ENCODE measurements at places on chromosomes 11 and 22. TPM values are rescaled to one million over a fixed set of nuclear protein-coding genes. Genes with fewer than 3 reads are reported as not detected.
A peak's percentile ranks its signal among the peaks of the same experiment; 100 is the strongest.

- DNase-seq: peak; percentile 82
Observed at GRCh38 chr22:50444663-50445062, 30.2 kb downstream of the SBF1 start.

DNA sequence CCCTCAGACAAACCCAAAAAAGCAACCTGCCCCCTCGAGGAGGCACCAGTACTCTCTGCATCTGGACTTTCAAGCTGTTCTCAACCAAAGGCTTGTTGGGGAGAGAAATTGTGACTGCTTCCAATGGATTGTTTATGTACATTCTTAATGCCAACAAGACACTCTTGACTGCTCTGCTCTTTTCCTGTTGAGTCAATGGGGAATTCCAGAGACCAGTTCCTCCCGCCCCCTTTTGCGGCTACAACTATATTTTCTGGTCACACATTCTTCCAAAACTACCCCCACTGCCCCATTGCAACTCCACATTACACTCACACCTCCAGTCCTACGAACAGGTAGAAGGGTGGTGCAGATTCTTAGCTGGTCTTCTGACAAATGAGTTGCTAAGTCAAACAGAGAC lies 187.0 kb downstream of the DSCAML1 start:
- no peak for DNase-seq

- no peak for DNase-seq
Observed at GRCh38 chr22:36328635-36329253, 59.0 kb downstream of the MYH9 start.

GRCh38 chr11:118175993-118176777 lies at the start of gene SCN2B:
SCN2B (minus strand) TSS chr11:118176639; CDS start chr11:118176431, 208 bp downstream.
- DNase-seq: no peak

DNA sequence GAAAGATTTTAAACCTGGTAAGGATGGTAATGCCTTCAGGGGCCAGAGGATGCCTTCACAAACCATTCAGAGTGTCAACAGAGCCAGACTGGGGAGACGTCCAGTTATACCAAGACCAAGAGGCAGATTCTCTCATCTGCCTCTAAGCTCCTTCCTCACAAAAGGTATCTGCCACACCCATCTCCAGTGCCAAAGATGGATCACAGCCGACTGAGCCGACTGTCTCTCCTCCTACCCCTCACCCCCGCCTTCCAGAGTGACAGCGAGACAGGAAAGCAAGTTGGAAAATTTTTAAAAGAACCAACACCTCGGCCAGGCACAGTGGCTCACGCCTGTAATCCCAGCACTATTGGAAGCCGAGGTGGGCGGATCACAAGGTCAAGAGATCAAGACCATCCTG lies 79.1 kb upstream of the AKIP1 start:
- no peak for DNase-seq

DNA sequence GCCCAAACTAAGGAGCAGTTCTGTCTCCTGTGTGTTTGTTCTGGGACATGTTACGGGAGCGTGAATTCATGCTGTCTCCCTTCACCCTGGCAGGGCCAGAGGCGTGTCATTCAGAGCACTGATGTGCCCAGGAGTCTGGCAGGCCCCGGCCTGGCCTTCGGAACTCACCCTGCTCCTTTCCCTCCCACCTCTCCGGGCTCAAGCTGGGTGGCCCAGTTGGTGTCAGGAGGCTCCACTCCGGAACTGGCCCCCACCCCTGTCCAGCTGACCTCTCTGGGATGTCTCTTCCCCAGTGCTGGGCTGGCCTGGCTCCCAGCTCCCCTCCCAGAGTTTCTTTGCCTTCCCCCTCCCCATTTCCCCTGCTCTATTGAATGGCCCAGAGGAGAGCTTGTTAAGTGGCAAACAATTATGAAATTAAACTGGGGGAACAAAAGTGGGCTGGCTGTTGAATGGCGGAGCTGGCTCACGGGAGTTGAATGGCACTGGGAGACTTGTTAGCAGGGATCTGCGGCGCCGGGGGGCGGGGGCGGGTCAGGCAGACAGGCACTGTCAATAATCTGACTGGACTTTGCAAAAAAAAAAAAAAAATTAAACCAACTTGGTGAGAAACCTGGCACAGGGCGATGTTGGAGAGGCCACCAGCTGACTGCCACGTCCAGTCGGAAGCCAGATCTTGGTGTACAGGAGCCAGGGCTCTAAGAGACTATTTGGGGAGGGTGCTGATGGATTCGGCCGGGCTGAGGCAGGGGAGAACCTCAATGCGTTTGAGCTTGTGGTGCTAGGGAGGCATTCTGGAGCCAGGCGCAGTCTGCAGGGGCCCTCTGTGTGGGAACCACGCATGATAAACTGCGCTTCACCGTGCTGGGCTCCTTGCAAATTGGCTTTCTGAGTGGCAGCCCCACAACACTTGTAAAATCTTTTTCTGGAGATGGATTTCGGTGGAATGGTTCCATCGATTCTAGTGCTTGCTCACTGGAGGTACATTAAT lies 1.3 kb downstream of the MPPED1 start:
- DNase-seq: no peak

DNA sequence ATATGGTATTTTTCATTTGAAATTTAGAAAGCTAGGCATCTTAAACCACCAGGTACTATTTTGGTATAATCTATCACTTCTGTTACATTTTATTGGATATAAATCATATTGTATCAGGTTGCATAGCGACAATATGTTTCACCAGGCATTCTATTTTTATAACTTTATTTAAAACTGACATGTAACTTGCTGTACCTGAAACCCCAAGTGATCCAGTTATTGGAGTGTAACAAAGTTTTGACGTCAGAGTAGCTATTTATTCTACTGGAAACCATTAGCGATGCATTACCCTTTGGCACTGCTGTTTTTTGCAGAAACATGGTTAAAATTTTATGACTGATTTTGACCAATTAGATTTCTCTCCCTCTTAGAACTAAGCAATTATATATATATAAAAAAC lies 160.7 kb downstream of the METTL15 start:
- no peak for DNase-seq

DNA sequence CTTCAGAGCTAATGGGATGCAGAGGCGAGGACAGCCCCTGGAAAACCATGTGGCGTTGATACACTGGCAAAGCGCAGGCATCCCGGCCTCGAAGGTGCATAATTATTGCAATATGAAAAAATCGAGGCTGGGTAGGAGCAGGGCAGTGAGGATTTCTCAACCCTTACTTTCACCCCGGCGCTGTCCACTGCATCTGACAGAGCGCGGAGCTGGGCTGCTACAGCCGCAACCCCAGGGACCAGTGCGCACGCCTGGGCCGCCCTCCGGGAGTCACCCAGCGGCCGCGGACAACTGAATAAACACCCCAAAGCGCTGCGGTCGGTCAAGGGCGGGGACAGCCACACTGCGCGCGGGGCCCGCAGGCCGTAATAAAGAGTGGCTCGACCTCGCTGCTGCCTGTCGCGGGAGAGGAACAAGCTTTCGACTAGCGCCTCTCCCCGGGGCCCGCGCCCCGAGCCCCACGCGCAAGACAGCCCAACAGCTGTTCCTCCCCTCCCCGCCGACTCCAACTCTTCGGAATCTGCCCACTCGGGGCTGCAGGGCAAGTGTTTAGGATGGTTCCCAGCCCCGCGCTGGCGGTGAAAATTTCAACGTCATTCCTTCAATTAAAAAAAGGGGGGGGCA lies 3.6 kb upstream of the WT1 start:
- DNase-seq: no peak

- no peak for DNase-seq
Observed at GRCh38 chr22:36016684-36017083, 11.9 kb downstream of the RBFOX2 start.

DNA sequence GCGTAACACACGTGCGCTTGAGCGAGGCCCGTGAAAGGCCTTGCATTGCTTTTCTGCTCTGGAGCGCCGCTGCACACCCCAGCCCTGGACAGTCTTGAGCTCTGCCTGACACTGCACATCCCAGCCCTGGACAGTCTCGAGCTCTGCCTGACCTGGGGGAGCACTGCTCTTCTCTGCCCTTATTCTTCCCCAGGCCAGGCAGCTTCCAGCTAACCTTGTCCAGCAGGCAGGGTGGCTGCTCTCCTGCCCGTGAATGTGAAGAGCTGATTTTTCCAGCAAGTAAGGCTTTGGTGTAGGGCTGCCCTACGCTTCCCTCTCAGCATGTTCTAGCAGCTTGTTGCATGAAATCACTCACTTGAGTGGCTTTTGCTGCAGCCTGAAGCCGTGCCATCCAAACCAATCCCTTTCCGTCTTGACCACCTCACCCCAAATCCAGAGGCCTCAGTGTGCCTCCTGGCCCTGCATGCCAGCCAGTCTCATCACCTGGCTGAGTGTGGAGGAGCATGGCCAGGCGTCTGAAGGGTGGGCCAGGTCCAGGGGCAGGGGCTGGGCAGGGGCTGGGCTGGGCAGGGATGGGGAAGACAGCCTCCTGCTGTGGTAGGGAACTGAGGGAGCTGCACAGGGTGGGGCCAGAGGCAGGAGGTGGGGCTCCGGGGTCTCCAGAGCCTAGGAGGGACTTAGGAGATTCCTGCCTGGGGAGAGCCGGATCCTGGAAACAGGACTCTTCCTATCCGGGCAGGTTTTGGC lies 89.5 kb upstream of the B3GAT1 start:
- no peak for DNase-seq

DNA sequence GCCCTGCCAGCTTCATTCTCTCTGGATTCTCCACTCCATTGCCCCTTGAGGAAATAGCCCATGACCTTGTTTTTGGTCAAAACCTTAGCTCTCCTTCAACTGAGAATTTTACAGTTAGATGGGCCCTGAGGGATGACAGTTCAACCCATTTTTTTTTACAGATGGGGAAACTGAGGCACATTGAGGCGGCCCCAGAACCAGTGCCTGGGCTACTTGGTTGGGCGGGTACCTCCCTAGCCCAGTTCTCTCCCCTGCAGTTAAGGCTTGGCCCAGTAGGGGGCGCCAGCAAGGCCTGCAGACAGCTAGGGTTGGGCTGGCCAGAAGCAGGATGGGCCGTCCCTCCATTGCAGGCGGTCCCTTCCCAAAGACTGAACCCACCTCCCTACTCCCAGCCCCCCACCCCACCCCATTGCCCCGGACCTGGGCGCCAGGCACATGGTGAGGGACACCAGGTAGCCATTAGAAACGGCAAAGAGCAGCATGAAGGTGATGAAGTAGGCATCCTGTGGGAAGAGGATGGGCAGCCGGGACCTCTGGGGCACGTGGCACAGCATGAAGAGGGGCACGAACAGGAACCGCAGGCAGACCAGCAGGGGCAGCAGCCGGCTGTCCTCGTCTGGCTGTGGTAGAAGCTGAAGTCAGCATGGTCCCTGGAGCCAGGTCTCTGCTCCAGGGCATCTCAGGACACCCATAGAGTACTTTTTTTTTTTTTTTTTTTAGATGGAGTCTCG lies 7.6 kb downstream of the SLC29A2 start:
- no peak for DNase-seq

DNA sequence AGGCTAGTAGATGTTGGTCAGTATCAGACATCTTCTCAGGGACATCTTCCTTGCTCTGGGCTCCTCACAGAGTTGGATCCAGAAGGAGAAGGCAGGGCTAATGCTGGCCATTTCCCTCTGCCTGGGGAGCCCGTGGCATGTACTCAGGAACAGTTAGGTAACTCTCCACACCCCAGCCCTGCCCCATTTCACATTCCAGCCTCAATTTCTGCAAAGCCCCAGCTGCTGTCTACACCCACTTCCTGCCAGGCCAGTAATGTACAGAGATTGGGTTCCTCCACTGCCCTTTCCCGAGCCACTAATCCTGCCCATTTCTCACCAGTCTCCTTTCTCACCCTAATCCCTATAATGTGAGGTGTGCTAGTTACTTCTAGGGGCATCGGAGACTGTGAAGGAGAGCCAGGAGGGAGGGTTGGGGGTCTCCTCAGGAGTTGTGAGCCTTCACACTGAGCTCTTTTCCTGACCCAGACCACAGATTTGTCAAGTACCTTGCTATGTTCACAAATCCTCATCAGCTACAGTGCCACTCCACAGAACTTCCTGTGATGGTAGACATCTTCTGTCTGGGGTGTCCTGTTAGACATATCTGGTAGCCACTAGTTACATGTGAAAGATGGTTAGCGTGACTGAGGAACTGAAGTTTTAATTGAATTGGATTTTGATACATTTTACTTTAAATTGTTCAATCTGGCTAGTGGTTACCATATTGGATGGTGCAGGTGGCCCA lies 1.3 kb upstream of the SEC14L3 start:
- DNase-seq: no peak

DNA sequence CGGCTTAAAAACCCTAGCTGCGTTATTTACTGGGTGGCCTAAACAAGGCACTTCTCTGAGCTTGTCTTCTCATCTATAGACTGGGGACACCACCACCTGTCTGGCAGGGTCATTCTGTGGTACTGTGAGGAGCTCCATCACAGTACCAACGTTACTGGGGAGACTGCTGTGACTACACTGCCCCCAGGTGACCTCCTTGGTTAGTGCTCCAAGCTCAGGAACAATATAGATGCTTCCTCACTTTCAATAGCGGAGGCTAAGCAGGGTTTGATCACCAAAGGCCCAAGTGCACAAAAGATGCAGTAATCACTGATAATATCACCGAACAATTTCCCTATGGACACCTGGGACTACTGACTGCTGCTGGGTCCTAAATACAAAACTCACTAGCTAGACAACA lies 18.8 kb downstream of the PRPF19 start:
- no peak for DNase-seq

GRCh38 chr22:27803841-27804415 lies 2.4 kb upstream of the MN1 start:
- no peak for DNase-seq

DNA sequence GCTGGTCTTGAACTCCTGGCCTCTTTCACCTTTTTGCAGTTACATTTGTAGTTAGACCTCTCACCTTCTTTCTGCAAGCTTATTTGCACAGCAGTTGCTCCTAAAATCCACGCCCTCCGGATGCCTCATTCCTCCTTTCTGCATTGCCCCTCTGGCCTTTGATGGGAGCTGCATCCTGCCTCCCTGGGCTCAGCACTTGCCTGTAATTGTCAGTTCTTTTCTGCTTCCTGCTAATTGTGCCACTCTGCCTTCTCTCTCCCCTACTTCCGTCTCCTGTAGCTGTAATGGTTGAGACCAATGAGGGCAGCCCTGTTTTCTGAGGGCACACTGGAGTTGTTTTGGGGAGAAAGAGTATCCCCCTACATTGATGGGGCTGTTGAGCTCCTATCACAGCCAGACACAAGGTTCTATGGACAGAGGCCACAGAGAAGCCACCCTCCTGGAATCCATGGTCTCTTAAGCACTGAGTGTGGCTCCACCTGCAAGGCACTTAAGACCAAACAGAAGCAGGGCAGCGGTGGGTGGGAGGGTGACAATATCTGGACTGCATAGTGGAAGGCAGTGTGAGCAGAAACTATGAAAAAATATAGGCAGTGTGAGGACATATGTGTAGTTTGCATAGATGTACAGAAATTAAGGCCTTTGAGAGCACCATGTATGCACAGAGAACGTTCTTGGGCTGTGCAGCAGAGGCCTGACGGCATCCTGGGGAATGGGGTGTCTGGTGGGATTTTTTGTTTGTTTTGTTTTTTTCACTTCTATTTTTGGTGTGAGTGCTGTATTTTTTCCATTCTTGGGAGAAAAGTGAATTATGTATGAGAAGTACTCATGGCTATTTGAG lies 30.5 kb downstream of the YDJC start:
- DNase-seq: no peak

GRCh38 chr11:116366980-116367645 lies 405.7 kb downstream of the BUD13 start:
- DNase-seq: no peak

The KCTD14 gene
- 19.2 TPM for total RNA-seq

The ESAM gene
- total RNA-seq: 119 TPM

The GLB1L3 gene
- total RNA-seq: 0.29 TPM

The OR52E8 gene
- not detected for total RNA-seq

The BRSK2 gene
- total RNA-seq: 0.32 TPM

The APOBEC3H gene
- 0.94 TPM for total RNA-seq

The BIRC3 gene
- total RNA-seq: 14.0 TPM
